ENCODE measurements at places on chromosomes 7 and 10. TPM values are rescaled to one million over a fixed set of nuclear protein-coding genes. Genes with fewer than 3 reads are reported as not detected.

GRCh38 chr10:127872011-127872761 is 20.6 kb downstream of the CLRN3 start:
- DNase-seq: no peak
- H3K27me3 ChIP-seq: peaks cover 16% of the 10 kb centered on the region
- no peaks in the 10 kb centered on the region for H3K36me3 ChIP-seq
- no peak overlapping the region for H3K4me3 ChIP-seq
- H3K27ac ChIP-seq: no peak overlapping the region
- no peaks in the 10 kb centered on the region for H3K4me1 ChIP-seq

- no peaks in the 10 kb centered on the region for H3K36me3 ChIP-seq
- no peak for DNase-seq
- H3K4me1 ChIP-seq: peaks cover 4% of the 10 kb centered on the region
- H3K27me3 ChIP-seq: peaks cover 3% of the 10 kb centered on the region
These were observed 12.8 kb upstream of the CARD11 start for GRCh38 chr7:3056234-3057065.

GRCh38 chr7:471866-472639 is 47.6 kb downstream of the PDGFA start:
- no peak overlapping the region for H3K4me3 ChIP-seq
- peaks cover 12% of the 10 kb centered on the region for H3K4me1 ChIP-seq
- H3K36me3 ChIP-seq: no peaks in the 10 kb centered on the region
- no peak overlapping the region for H3K27ac ChIP-seq

CD36 gene
- total RNA-seq: 0.46 TPM

- H3K27me3 ChIP-seq: no peaks in the 10 kb centered on the region
- no peaks in the 10 kb centered on the region for H3K36me3 ChIP-seq
- H3K4me3 ChIP-seq: no peak overlapping the region
- H3K27ac ChIP-seq: no peak overlapping the region
- DNase-seq: no peak
These were observed 349.7 kb downstream of the KIF20B start for GRCh38 chr10:90051053-90051452.

DNA sequence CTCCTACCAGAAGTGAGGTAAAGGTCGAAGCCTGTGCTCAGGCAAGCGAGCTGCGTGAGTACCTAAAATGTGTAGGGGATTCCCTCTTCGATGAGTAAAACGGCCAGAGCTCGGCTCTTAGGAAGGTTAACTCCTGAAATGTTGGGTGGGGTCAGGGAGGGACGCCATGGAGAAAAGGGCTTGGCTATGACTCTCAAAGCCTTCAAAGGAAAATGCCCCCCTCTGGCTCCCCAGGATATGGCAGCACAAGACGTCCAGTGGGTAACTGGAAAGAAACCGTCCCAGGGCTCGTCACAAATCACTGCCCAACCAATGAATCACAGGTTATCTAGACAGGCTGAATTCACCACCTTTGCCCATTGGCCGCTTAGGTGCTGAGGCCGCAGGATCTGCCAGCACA is 58.0 kb downstream of the CALML3 start:
- H3K4me1 ChIP-seq: peaks cover 3% of the 10 kb centered on the region
- H3K36me3 ChIP-seq: no peaks in the 10 kb centered on the region
- no peak for DNase-seq
- no peak overlapping the region for H3K27ac ChIP-seq

DNA sequence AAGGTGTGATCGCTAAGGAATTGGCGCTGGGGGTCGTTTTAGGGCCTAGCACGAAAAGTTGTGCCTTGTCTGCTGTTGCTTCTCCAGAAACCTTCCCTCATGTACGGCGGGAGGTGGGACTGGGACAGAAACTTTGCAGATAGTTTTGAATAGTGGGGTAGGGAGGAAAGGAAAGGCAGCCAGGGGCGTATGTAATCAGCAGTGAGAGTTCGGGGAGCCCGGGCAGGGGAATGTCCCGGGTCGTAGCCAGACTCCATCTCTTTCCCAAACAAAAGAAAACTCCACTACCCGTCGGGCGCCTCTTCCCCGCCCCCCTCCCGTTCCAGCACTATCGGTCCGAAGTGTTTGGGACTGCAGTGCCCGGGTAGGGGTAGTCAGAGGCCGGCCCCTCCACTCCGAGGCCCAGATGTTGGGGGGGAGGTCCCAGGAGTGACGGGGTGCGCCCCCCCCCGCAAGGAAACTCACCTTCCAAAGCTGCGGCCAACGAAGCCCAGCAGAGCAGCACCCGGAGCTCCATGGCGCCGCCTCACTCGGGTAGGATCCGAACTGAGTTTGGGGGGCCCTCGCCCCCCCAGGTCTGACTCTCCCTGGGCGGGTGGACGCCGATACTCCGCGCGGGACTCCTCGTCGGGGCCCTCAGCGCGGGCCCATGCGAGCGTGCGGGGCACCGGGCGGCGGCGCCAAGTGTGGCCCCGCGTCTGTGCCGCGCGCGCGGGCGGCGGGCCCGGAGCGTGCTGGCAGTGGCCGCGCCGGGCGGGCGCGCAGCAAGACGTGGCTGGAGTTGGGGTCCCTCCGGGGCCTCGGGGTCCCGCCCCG is 601 bp downstream of the EPHB4 start:
- H3K27ac ChIP-seq: peak overlapping the region; percentile 96
- no peaks in the 10 kb centered on the region for H3K27me3 ChIP-seq
- peaks cover 17% of the 10 kb centered on the region for H3K4me1 ChIP-seq
- H3K36me3 ChIP-seq: 0 out of 2 replicates have a peak, but pooled peaks cover 5% of the 10 kb centered on the region

OPALIN gene
- total RNA-seq: not detected

DNA sequence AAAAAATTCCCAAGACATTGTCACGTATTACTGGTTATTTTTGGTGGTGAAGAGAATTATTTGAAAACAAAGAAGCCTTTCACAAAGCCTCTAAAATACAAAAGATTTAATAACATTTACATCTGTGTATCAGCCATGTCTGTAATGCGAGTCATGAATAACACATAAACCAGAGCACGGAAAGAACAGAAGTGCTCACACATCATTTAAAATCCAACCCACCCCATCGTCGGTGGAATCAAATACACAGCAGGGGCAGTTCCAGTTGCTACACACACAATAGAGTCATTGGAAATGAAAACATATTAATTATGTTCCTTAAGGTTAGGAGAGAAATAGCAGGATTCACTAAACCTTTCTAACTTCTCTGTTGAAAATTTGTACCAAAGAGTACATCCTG is 1097.3 kb downstream of the KCNMA1 start:
- no peaks in the 10 kb centered on the region for H3K4me1 ChIP-seq
- no peak overlapping the region for H3K27ac ChIP-seq
- no peaks in the 10 kb centered on the region for H3K36me3 ChIP-seq
- no peak for DNase-seq

SCD gene
- total RNA-seq: 1,345 TPM

- H3K27me3 ChIP-seq: peaks cover 3% of the 10 kb centered on the region
- no peak overlapping the region for H3K4me3 ChIP-seq
- H3K36me3 ChIP-seq: no peaks in the 10 kb centered on the region
- H3K27ac ChIP-seq: no peak overlapping the region
These were observed 3.7 kb upstream of the UTF1 start for GRCh38 chr10:133226251-133226808.

- no peak overlapping the region for H3K27ac ChIP-seq
- H3K36me3 ChIP-seq: no peaks in the 10 kb centered on the region
- H3K27me3 ChIP-seq: no peaks in the 10 kb centered on the region
- H3K4me3 ChIP-seq: no peak overlapping the region
- H3K4me1 ChIP-seq: peaks cover 10% of the 10 kb centered on the region
These were observed 260.3 kb downstream of the SNX13 start for GRCh38 chr7:17680026-17680425.

DNA sequence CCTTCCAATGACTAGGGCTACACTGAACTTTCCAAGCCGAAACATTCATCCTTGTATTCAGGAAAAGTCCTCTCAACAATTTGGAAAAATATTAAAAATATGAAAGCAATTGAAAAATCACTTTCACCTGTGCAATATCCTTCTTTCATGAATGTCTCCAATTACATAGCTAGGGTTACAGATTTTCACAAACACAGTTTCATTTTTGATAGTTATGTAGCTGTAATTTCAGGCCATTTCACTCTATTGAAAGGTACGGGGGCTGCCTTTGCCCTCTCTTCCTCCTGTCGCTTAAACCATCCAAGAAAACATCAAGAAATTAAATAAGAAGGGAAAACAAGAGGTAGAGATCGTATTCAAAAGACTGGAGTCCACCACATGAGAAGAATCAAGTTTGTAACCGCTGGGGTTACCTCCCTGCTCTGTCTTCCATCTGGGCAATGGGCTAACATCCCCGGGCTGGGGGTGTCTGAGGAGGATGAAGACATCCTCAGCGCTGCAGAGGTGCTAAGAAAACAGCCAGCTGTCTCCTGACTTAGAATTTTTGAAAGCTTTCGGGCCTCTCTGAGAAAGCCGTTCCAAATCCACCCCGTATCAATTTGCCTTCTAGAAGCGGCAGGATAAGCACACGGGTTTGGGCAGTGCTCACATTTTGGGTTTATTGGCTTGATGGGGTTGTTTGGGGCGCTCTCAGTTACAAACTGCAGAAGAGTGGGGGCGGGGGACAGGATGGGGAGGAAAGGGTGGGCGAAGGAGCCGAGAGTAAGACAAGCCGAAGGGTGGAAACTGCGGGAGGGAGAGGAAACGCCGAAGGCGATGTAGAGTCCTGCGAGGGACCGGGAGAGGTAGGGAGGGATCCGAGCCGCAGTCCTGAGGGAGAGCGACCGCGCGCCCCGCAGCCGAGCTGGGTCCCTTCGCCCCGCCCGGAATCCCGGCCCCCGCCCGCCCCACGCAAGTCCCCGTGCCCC is 24.3 kb upstream of the VAX1 start:
- peak overlapping the region; percentile 35 for H3K4me3 ChIP-seq
- H3K27ac ChIP-seq: no peak overlapping the region
- no peak for DNase-seq
- H3K36me3 ChIP-seq: no peaks in the 10 kb centered on the region
- peaks cover 6% of the 10 kb centered on the region for H3K4me1 ChIP-seq
- H3K27me3 ChIP-seq: peaks cover 23% of the 10 kb centered on the region

DNA sequence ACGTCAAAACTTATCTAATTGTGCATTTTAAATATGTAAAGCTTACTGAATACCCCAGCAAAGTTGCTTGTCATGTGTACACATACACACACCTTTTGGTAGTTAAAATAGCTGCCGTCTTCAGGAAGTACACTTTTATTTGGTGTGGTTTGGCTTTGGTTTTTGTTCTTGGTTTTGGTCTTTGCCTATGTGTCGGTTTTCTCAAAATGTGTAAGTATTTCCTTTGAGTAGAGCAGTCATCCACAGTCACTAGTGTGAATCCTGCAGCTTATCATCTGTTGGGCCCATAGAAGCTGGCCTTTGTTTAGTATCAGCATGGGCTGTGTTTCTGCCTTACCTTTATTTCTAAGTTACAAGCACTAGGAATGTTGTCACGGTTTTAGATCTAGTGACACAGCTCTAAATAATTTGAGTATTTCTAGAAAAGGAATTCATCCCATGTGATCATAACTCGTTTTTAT is 35.3 kb downstream of the NET1 start:
- H3K27ac ChIP-seq: peak overlapping the region; percentile 52
- no peak for DNase-seq
- H3K4me3 ChIP-seq: peak overlapping the region; percentile 67
- no peaks in the 10 kb centered on the region for H3K27me3 ChIP-seq
- H3K36me3 ChIP-seq: no peaks in the 10 kb centered on the region

DOCK4 gene
- total RNA-seq: 10.8 TPM

Measured in Panc1 (cell line).